ENCODE measurements at places on chromosomes 13 and 19.

DNA sequence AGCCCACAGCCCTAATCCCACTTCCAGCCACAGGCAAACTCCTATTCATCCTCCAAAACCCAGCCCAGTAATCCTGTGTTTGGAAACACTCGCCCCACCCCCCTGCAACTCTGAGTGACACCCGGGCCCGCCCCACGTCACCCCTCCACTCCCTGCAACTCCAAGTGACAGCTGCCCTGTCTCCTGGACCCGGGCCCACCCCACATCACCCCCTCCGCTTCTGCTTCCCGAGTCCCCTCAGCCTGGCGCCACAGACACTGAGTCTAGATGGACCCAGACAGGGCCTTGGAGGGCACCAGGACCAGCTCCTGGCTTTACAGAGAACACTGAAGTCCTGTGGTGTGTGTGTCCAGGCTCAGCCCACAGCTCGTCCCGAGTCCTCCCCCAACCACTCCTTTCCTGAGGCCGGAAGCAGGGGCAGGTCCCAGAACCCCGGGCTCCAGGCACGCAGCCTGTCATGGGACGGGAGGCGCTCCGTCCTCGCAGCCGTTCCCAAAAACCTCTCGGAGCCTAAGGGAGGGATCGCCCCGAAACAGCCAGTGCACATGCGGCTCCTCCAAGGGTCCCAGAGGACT is 7.7 kb downstream of the REXO1 start:
- DNase-seq: no peak

DNA sequence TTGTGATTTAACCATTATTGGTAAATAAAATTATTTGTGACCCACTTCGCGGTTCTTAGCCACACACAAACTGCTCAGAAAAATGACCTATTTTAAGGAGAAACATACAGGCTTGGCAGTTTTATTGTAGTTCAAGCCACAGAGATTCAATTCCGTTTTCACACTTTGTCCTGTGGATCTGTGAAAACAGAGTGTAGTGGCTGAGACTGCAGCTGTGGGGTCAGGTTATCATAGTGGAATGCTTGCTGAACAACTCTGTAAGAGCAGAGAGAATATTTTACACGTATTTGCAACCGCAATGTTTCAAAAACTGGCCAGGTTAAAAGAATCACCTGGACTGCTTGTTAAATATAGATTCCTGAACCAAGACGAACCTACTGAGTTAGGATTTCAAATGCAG is 292.5 kb downstream of the GPC5 start:
- no peak for DNase-seq

DNA sequence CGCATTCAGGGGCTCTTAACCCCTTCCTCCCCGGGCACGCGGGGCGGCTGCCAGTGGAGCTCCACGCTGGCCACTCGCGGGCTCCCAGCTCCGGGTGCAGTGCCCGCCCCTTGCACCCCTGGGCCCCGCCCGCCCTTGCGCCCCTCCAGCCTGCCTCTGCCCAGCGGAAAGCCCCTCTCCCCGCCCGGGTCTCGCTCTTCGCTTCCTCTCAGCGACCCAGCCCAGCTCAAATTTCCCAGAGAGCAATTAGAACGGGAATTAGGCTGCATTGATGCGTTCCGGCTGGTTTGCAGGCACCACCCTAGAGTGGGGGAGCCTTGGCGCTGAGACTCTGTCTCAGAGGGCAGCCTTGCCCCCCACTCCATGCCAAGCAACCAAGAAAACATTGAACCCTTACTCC is 1.8 kb upstream of the GSX1 start:
- no peak for DNase-seq

- DNase-seq: no peak
Measured at GRCh38 chr19:29576046-29576606, 30.0 kb upstream of the POP4 start.

DNA sequence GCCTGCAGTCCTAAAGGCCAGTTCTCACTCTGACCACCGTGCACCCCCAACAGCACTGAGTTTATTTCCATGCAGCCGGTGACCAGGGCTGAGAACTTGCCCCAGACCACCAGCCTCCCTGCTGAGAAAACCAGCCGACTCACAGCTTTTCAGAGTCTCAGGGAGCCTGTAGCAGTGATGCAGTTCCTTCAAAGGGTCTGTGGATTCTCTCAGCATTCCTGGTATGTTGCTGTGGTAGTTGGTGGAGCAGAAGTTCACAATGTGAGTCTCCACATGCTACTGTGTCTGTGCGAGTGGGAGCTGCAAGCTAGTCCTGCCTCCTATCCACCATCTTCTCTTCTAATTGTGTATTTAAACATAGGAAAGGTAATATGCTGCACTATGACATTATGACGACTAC is 254.9 kb upstream of the KLF12 start:
- no peak for DNase-seq

GRCh38 chr19:11451871-11452619 is 16.6 kb downstream of the PRKCSH start:
- DNase-seq: no peak

- no peak for DNase-seq
Measured at GRCh38 chr19:4711211-4711610, 12.4 kb downstream of the DPP9 start.

DNA sequence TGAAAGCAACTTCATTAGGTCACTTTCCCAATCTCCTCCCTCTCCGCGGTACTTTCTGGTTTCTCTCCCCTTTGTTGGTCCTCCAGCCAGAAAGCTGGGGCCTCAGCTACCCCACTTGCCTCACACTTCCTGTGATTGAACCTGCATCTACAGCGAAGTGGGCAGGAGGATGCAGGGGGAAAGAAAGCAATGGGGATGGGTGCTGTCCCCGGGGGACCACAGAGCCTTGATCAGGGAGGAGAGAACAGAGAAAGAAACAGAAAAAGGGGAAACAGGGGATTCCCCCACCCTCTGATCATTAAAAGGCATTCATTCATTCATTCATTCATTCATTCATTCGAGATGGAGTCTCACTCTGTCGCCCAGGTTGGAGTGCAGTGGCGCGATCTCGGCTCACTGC is 74.2 kb downstream of the TRPM4 start:
- DNase-seq: no peak

DNA sequence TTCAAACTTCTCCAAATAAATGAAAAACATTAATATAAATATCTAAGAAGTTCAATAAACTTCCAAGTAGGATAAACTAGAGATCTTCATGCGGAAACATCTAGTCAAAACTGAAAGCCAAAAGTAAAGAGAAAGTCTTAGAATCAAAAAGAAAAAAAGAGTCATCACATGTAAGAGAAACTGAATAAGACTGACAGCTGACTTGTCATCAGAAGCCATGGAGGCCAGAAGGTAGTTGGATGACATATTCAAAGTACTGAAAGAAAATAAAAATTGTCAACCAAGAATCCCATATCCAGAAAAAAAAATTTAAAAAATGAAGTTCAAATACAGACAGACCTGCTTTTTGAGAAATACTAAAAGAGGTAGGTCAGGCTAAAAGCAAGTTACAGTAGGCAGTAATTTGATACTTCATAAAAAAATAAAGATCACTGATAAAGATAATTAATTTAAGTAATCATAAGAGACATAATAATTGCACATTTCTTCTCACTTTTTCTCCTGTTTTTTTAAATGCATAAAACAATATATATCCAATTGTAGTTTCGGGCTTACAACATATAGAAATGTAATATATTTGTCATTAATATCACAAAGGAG is 327.6 kb upstream of the PCDH9 start:
- DNase-seq: no peak

GRCh38 chr13:98839856-98840769 is 87.6 kb upstream of the SLC15A1 start:
- peak; percentile 1 for DNase-seq

GRCh38 chr19:38919837-38920601 is 8.0 kb upstream of the CCER2 start:
- DNase-seq: no peak

DNA sequence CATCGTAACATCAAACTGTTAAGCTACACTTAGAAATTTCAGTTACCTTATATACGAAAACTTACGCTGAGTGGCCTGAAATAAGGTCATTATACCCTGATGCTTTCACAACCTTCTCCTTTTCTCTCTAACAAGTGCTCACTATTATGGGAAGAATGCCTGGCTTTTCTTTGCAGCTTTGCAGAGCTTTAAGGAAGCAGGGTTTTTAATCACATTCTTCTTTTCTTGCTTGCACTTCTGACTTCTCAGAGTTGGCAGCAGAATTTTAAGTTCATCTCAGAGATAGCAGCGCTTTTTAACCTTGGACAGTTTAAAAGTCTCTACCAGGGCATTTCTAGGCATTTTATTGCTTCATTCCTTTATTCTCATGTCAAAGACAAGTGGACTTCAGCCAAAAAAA is 285.1 kb downstream of the SPRY2 start:
- no peak for DNase-seq

DNA sequence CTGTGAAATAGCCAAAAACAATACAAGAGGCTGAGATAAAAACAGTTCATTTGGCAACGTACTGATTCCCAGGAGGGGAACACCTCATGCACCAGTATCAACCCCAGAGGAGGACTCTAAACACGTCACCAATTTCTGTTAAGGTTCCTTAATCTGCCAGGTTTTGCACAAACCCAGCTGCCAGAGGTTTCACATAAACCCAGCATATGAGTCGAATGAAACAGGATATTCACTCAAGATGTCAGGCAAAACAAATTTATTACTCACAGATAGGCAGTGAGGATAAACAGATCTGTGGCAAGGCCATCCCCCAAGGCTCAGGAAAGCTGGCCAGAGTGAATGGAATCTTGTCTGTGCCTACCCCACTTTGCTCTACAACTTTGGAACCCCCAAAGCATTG is 210.9 kb downstream of the GPC5 start:
- no peak for DNase-seq

GRCh38 chr13:63381078-63381859 is 1965.6 kb upstream of the PCDH20 start:
- no peak for DNase-seq

DNA sequence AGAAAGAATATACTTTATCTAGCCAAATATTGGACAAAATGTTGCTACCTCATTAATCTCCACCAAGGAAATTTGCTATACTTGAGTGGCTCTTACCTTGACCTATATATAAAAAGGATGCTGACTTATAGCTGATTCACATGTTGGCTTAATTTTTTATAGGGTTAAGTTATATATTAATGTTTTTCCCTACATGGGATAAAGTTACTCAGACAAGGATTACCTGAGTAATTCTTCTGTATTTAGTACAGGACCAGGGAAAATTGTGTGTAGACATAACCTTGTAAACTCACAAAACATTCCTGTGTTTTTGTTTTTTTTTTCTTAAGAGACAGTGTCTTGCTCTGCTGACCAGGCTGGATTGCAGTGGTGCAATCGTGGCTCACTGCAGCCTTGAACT is 30.6 kb upstream of the SOHLH2 start:
- no peak for DNase-seq

DNA sequence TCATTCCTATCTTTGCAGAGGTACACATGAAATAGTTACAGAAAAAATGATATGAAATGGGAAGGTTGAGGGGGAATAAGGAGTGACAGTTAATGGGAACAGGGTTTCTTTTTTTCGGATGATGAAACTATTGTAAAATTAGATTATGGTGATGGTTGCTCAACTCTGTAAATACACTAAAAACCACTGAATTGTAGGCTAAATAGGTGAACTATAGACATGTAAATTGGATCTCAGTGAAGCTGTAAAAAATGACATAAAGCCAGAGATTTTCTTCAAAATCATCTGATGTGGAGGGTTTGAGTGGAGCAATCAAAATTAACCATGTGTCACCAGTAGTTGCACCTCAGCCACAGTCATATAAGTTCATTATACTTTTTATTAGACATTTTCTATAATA is 6.6 kb upstream of the FLT3 start:
- no peak for DNase-seq

DNA sequence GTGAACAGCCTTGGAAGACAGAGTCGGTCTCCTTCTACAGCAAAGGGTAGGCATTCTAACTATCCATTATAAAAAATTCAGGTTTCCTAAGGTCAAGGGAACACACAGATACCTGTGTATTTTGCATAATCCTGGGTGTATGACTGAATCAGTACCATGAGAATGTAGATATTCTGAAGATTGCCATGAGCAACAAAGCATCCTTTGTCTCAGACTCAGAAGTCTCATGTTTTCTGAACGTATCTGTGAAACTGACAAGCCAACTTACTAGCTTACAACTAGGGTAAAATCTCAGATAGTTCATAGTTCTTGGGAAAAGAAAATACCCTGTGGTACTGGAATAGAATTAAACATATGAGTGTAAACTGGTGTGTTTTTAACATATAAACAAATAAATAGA is 6.5 kb downstream of the ZNF566 start:
- DNase-seq: no peak

GRCh38 chr13:102017248-102017647 is 384.6 kb downstream of the FGF14 start:
- DNase-seq: no peak

DNA sequence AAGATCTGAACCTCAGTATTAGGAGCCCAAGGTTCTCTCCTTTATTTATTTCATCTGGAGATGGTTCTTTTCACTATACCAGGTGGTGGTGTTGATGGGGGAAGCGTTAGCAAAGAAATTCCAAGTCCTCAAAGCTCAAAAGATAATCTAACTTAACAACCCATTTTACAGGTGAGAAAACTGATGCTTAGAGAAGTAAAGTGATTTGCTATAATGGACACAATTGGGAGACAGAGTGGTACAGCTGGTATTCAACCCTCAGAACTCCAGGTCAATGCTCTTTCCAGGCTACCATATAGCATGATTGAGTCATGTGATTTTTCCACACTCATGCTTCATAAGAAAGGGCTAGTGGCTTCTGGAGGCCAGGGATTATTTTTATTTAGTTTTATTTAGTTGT is 25.0 kb upstream of the URAD start:
- no peak for DNase-seq

DNA sequence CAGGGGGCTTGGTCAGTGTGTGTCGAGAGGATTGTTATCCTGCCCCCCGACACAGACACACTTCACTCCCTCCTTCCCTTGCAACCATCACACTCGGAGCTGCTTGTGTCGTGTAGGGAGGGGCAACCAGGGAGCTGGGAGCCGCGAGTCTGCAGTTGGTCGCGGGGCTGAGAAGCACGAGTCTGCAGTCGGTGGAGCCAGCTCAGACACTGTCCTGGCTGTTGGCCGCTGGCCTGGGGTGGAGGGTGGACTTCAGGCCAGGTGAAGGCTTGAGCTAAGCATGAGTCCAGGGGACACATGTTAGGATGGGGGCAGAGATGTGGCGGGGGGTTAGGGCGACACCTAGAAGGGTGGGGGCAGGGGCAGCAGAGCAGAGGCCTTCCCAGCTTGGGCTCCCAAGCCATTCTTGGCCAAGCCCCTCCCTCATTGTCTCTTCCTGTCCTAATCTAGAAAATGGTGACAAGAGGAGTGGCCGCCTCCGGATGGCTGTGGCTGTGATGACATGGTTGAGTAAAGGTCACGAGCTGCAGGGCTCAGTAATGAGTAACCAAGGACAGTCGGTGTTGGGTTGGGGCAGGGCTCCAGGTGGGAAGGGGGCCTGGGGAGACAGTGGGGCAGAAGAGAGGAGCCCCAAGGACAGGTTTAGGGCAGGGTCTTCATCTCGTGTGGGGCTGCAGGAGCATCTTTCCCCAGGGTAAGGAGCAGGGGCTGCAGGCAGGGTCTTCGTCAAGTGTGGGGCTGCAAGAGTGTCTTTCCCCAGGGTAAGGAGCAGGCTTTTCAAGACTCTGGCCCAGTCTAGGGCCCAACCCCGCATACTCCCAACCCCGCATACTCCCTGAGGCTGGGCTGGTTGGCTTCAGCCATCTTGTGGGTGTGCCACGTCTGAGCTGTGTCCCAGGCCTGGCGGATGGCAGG is 8.6 kb downstream of the PPP5C start:
- no peak for DNase-seq
